ENCODE measurements at places on chromosomes 11 and 22. TPM values are rescaled to one million over a fixed set of nuclear protein-coding genes. Genes with fewer than 3 reads are reported as not detected.

- no peak for DNase-seq
- H3K36me3 ChIP-seq, result no peaks in the 10 kb centered on the region
- H3K27me3 ChIP-seq, result peaks cover 3% of the 10 kb centered on the region
- no peak overlapping the region for H3K27ac ChIP-seq
- no peaks in the 10 kb centered on the region for H3K4me1 ChIP-seq
Observed at GRCh38 chr22:30564761-30565119, 9.7 kb downstream of the GAL3ST1 start.

- no peak within 1 kb of the TSS for H3K4me3 ChIP-seq
- no peak for DNase-seq
- no peaks in the 10 kb centered on the region for H3K27me3 ChIP-seq
Observed at GRCh38 chr11:1222491-1223345, at the start of gene MUC5B. Gene MUC5B, plus strand, starts transcription at chr11:1223066. Its CDS starts 58 bp downstream, at chr11:1223124.

GRCh38 chr11:129418039-129418438 lies 42.4 kb downstream of the BARX2 start:
- H3K27me3 ChIP-seq, result no peaks in the 10 kb centered on the region
- H3K4me3 ChIP-seq, result no peak overlapping the region
- DNase-seq, result no peak
- H3K27ac ChIP-seq, result no peak overlapping the region
- peaks cover 4% of the 10 kb centered on the region for H3K4me1 ChIP-seq
- H3K36me3 ChIP-seq, result no peaks in the 10 kb centered on the region

GRCh38 chr22:46107089-46107664 lies 43.1 kb upstream of the PPARA start:
- no peak for DNase-seq
- H3K4me3 ChIP-seq, result no peak overlapping the region
- H3K27ac ChIP-seq, result no peak overlapping the region
- H3K36me3 ChIP-seq, result peaks cover 2% of the 10 kb centered on the region
- H3K4me1 ChIP-seq, result no peaks in the 10 kb centered on the region

- H3K36me3 ChIP-seq, result no peaks in the 10 kb centered on the region
- no peak overlapping the region for H3K27ac ChIP-seq
- H3K4me3 ChIP-seq, result no peak overlapping the region
- no peak for DNase-seq
- H3K27me3 ChIP-seq, result peaks cover 4% of the 10 kb centered on the region
Observed at GRCh38 chr11:95750101-95750500, 39.5 kb downstream of the FAM76B start.

DNA sequence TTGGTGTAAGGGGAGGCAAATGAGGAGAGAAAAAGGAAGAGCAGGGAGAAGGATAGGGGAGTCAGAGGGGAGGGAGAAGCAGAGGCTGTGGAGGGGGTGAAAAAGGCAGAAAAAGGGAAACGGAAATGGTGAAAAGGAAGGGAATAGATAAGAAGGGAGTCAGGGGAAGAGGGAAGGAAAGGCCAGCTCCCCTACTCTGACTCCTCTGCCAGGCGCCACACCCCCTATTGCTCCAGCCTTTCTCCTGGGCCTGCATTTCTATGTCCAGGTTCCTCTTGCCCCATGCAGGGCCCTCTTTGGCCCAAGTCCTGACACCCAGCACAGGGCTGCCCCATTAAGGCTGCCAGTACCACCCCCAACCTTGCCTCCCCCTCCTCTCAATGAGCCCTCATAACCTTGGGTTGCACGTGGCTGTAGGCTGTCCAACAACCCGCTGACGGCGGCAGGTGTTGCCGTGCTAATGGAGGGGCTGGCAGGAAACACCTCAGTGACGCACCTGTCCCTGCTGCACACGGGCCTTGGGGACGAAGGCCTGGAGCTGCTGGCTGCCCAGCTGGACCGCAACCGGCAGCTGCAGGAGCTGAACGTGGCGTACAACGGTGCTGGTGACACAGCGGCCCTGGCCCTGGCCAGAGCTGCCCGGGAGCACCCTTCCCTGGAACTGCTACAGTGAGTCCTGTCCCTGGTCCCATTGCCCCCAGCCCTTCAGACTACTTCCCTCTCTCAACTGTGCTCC lies 3.4 kb upstream of the NHERF4 start:
- no peak for DNase-seq
- peaks cover 18% of the 10 kb centered on the region for H3K36me3 ChIP-seq
- H3K27ac ChIP-seq, result no peak overlapping the region
- peaks cover 16% of the 10 kb centered on the region for H3K4me1 ChIP-seq
- no peaks in the 10 kb centered on the region for H3K27me3 ChIP-seq

- peak; percentile 89 for DNase-seq
- peaks cover 9% of the 10 kb centered on the region for H3K4me1 ChIP-seq
- H3K27me3 ChIP-seq, result no peaks in the 10 kb centered on the region
- H3K36me3 ChIP-seq, result peaks cover 3% of the 10 kb centered on the region
- H3K4me3 ChIP-seq, result peak within 1 kb of the TSS; percentile 89
- H3K27ac ChIP-seq, result peak within 1 kb of the TSS; percentile 82
Observed at GRCh38 chr22:29883045-29883774, at the start of gene MTMR3. Gene MTMR3, plus strand, starts transcription at chr22:29883174. Its CDS starts 87,886 bp downstream, at chr22:29971060.

- peaks cover 41% of the 10 kb centered on the region for H3K36me3 ChIP-seq
- peaks cover 88% of the 10 kb centered on the region for H3K4me1 ChIP-seq
Observed at GRCh38 chr11:116929414-116930090, 92.1 kb upstream of the APOA1 start.

- DNase-seq, result no peak
- H3K27me3 ChIP-seq, result no peaks in the 10 kb centered on the region
- H3K27ac ChIP-seq, result peak overlapping the region; percentile 73
- no peaks in the 10 kb centered on the region for H3K36me3 ChIP-seq
- H3K4me1 ChIP-seq, result peaks cover 24% of the 10 kb centered on the region
- peak overlapping the region; percentile 74 for H3K4me3 ChIP-seq
Observed at GRCh38 chr22:30386608-30386959, 627 bp downstream of the RNF215 start.

DNA sequence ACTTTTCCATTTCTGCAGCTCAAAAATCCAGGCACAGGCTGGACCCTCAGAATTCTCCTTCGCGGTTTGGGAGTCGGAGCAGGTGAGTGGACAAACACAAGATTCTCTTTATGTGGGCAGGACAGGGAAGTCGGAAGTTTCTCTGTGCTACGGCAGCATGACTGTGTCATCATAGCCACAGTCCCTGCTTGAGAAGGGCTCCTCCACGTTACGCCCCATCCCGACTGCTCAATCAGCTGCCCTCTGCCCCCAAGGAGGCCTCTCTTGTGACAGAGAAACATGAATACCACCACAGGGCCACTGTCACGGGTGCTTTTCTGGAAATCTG lies 89.0 kb upstream of the SHISAL1 start:
- H3K27me3 ChIP-seq, result no peaks in the 10 kb centered on the region
- no peak overlapping the region for H3K4me3 ChIP-seq
- no peak for DNase-seq
- H3K27ac ChIP-seq, result no peak overlapping the region
- H3K4me1 ChIP-seq, result no peaks in the 10 kb centered on the region

DNA sequence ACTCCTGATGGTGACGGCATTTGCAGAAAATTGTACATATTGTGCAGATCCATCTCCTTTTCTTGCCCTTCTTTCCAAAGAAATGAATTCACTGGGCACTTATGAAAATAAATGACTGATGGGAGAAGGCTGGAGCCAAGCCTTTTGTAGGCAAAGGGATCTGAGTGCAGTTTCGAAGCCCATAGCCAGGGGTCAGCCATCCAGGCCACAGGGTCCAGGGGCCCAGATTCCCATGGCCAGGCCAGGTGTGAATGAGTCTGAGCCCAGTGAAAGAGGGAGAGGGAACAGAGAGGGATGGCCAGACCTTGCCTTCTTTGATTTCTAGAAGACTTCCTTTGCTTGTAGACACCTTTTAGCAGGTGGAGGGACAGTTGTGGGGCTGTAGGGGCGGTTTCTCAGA lies 209.1 kb downstream of the KIRREL3 start:
- H3K36me3 ChIP-seq, result no peaks in the 10 kb centered on the region
- no peak overlapping the region for H3K27ac ChIP-seq
- H3K4me1 ChIP-seq, result no peaks in the 10 kb centered on the region
- no peak for DNase-seq
- H3K27me3 ChIP-seq, result peaks cover 1% of the 10 kb centered on the region

DNA sequence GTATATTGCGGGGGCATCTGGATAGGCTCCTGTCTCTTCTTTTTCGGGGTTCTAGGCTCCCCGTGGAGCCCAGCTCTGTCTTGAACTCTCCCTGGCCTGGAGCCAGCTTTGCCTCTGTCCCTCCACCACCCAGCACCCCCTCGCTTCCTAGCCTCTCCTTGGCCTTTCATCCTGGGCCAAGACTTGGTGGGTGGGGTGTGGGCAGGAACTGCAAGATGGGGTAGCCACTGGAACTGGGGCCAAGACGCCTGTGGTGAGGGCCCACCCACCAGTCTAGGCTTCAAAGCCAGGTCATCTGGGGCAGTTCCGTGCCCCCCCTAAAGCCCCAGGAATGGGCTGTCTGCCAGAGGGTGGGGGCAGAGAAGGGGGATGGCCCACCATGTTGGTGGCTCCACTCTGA lies 1.7 kb upstream of the CRYBB1 start:
- H3K27me3 ChIP-seq, result peaks cover 3% of the 10 kb centered on the region
- no peak overlapping the region for H3K4me3 ChIP-seq
- peaks cover 1% of the 10 kb centered on the region for H3K36me3 ChIP-seq
- no peak for DNase-seq
- no peak overlapping the region for H3K27ac ChIP-seq

- DNase-seq, result no peak
- H3K4me3 ChIP-seq, result no peak overlapping the region
- H3K4me1 ChIP-seq, result no peaks in the 10 kb centered on the region
- H3K27ac ChIP-seq, result no peak overlapping the region
- H3K36me3 ChIP-seq, result no peaks in the 10 kb centered on the region
Observed at GRCh38 chr11:15577519-15577918, 462.8 kb downstream of the INSC start.

DNA sequence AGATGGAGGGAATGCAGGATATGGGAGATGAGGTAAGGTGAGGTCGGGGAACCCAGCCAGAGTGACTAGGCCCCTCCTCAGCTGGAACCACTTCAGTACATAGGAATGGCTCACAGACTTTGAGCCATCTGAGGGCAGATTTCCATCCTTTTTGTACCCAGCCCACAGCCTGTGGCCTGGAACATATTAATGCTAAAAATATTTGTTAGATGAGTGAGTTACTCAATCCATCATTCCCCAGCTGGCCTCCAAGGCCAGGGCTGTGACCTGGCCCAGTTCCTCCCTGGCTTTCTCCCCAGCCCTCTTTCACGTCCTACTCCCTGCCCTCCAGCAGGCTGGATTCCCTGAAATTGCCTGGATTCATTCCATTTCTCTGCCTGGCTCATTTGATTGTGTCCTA lies 57.2 kb upstream of the PRDM11 start:
- no peak for DNase-seq
- no peak overlapping the region for H3K27ac ChIP-seq
- peaks cover 11% of the 10 kb centered on the region for H3K4me1 ChIP-seq
- H3K36me3 ChIP-seq, result no peaks in the 10 kb centered on the region

GRCh38 chr22:18909556-18909955 lies 3.4 kb downstream of the DGCR6 start:
- H3K36me3 ChIP-seq, result no peaks in the 10 kb centered on the region
- no peaks in the 10 kb centered on the region for H3K27me3 ChIP-seq
- H3K4me1 ChIP-seq, result no peaks in the 10 kb centered on the region
- no peak for DNase-seq
- H3K4me3 ChIP-seq, result no peak overlapping the region
- H3K27ac ChIP-seq, result no peak overlapping the region

GRCh38 chr11:122814401-122814800 lies 23.9 kb upstream of the CRTAM start:
- H3K27me3 ChIP-seq, result peaks cover under 1% of the 10 kb centered on the region
- no peak for DNase-seq
- no peak overlapping the region for H3K27ac ChIP-seq
- H3K4me1 ChIP-seq, result peaks cover 11% of the 10 kb centered on the region
- H3K4me3 ChIP-seq, result no peak overlapping the region

DNA sequence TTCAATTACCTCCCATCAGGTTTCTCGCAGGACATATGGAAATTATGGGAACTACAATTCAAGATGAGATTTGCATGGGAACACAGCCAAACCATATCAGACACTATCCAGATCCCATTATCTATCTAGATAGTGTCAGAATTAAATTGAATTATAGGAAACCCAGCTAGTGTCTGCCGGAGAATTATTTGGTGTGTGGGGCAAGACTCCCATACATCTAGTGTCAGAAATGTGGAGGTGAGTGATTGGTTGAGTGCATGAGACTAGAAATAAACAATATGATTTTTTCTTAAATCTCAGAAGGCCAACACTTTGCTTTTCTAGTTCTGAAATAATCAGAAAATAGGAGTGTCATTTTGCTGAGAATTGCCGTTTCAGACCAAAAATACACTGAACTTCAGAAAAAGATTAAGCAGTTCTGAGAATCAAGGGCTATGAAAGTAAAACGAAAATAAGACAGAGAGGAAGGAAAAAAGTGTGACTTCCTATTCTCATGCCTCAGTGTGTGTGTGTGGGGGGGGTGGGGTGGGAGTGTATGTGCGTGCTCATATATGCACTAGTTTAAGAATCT lies 21.3 kb downstream of the CASP12 start:
- peaks cover 36% of the 10 kb centered on the region for H3K36me3 ChIP-seq
- H3K4me1 ChIP-seq, result peaks cover 44% of the 10 kb centered on the region
- H3K27ac ChIP-seq, result peak overlapping the region; percentile 91

DNA sequence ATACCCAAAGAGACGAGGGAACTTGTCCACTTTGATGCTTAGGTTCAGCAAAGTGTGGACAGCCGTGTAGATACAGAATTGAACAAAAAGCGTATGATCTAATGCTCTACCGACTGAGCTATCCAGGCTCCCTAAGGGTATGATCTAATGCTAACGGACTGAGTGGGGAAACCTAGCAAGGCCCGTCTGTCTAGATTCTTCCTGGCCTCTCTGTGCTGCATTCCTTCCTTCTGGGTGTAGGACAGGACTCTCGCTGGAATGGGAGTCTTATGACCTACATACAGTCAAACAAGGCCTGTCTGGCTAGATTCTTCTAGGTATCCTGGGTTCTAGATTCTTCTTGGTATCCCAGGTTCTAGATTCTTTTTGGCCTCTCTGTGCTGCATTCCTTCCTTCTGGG lies 8.4 kb upstream of the SLC15A3 start:
- no peak overlapping the region for H3K4me3 ChIP-seq
- DNase-seq, result no peak
- no peaks in the 10 kb centered on the region for H3K36me3 ChIP-seq
- H3K27me3 ChIP-seq, result peaks cover 19% of the 10 kb centered on the region

KCNJ5 gene
- not detected for total RNA-seq

RAPSN gene
- 0.50 TPM for total RNA-seq

ST3GAL4 gene
- total RNA-seq, result 7.6 TPM

CARD10 gene
- total RNA-seq, result not detected

TRMU gene
- 74.3 TPM for total RNA-seq

MS4A1 gene
- total RNA-seq, result not detected

UCP2 gene
- total RNA-seq, result 326 TPM

BEST1 gene
- not detected for total RNA-seq

SMC1B gene
- 0.58 TPM for total RNA-seq

All from activated CD4-positive, alpha-beta T cell treated with anti-CD3 and anti-CD28 coated beads, Interleukin-2, amount 10 ng/mL, durations not matched to agents 7 days and 5 days (primary cell).